ENCODE measurements at places on chromosomes 6 and 20. TPM values are rescaled to one million over a fixed set of nuclear protein-coding genes. Genes with fewer than 3 reads are reported as not detected.
A peak's percentile ranks its signal among the peaks of the same experiment; 100 is the strongest.

GRCh38 chr20:48797850-48798747 lies 29.7 kb downstream of the PREX1 start:
- DNase-seq, result no peak

The TNXB gene
- total RNA-seq, result 59.9 TPM

- no peak for DNase-seq
Measured at GRCh38 chr6:52588087-52588709, 11.3 kb upstream of the TRAM2 start.

The CAGE1 gene
- not detected for total RNA-seq

The RAMACL gene
- 1.4 TPM for total RNA-seq

GRCh38 chr6:53532942-53533341 lies 12.0 kb downstream of the GCLC start:
- DNase-seq, result no peak

GRCh38 chr20:63272105-63273058 lies at the start of gene ARFGAP1:
Gene ARFGAP1 (plus strand): TSS chr20:63272813. CDS start chr20:63275581, 2,768 bp downstream.
- peak; percentile 96 for DNase-seq

All from cardiac septum (tissue), 1 donor.